Epithelial cell of esophagus (primary cell): ENCODE measurements at places on chromosomes 5 and 9.

DNA sequence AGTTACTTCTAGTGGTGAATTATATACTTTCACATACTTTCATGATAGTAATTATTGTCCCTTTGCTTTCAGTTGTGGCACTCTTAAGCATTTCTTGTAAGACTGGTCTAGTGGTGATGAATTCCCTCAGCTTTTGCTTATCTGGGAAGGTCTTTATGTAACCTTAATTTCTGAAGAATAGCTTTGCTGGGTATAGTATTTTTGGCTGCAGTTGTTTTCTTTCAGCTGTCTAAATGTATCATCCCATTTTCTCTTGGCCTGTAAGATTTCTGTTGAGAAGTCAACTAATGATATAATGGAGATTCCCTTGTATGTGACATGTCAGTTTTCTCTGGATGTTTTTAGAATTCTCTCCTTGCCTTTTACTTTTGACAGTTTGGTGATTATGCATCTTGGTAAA is 41.0 kb downstream of the TMEM38B start:
- DNase-seq = no peak

GRCh38 chr9:79581388-79581787 is 9.6 kb downstream of the TLE4 start:
- peak; percentile 55 for DNase-seq

DNA sequence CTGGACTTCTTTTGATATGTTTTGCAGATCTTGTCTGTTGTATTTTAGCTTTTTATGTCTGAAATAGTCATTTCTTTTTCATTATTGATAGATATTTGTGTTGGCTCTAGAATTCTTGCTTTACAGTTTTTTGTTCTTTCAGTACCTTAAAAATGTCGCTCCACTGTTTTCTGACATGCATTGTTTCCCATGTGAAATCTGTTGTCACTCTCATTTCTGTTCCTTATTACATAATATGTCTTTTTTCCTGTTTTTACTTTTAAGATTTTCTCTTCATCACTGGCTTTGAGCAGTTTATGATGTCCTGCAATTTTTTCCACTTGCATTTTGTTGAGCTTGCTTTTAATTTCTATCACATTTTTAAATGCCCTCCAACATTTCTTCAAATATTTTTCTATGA is 270.4 kb upstream of the TARS1 start:
- DNase-seq = peak; percentile 11

GRCh38 chr5:132812123-132812765 is 858 bp upstream of the SOWAHA start:
- no peak for DNase-seq

GRCh38 chr5:147547730-147548129 is 37.9 kb upstream of the DPYSL3 start:
- DNase-seq = no peak

- DNase-seq = no peak
Measured at GRCh38 chr9:133164191-133164590, 477 bp upstream of the GBGT1 start.

- DNase-seq = no peak
Measured at GRCh38 chr5:122584411-122585300, 190.2 kb upstream of the SNX2 start.

GRCh38 chr5:177423671-177424070 is 2.8 kb upstream of the GRK6 start:
- no peak for DNase-seq

- DNase-seq = peak; percentile 46
Measured at GRCh38 chr9:73916016-73916673, 581.0 kb upstream of the RORB start.

DNA sequence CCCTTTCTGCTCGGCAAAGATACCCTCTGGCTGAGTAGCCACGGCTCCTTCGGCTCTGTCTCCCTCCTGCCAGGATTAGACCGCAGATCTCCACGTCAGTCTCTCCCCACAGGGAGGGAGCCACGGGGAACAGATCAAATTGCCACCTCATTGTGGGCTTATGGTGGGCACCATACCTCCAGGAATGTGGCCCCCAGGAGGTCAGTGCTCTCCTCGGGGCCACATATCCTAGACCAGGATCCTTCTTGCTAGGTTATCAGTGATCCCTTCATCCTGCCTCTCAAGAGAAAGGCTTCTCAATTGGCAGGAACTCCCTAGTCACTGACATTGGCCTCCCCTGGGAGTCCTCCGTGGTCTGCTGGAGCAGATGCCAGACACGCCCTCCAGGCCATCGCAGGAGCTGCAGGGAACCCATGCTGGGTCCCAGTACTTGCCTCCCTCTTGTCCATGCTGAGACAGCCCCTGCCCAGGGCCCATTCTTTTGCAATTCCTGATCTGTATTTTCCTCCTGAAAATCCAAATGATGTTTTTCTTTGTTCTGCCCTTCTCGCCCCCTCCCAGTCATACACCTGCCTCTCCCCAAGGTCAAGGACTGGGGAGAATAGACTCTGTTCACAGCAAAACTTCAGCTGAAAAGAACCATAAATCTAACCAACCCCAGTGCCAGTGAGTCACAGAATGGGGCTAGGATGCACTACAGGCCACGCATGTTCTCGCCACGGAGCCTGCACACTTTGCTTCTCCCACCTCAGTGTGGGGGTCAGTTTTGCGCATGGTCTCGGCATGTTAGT is 31.6 kb upstream of the ENHO start:
- no peak for DNase-seq

- DNase-seq = no peak
Measured at GRCh38 chr9:137234055-137234697, 3.5 kb downstream of the SLC34A3 start.

GRCh38 chr9:83526211-83526610 is 12.0 kb downstream of the FRMD3 start:
- no peak for DNase-seq

GRCh38 chr5:87020099-87020934 is 247.4 kb upstream of the RASA1 start:
- peak; percentile 38 for DNase-seq

DNA sequence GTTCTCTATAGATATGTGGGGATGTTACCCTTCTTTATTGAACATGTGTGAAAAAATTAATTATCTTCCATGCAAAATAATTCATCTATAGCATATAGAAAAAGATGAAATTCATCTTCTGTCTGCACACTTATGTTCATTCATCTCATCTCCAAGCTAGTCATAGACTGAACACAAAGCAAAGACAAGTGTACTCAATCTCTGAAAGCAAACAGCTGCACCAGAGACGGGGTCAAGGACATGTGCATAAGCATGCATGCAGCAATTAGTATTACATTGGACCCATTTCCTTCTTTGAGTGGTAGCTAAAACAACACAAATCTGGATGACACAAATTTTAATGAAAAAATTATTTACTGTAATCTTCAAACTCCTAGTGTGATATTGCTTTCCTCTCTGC is 547.0 kb upstream of the COX7C start:
- DNase-seq = no peak
